ENCODE measurements at places on chromosomes 6 and 20.

- no peak for DNase-seq
Measured at GRCh38 chr20:16220826-16221225, 352.4 kb downstream of the KIF16B start.

GRCh38 chr6:134182528-134182927, 130.1 kb upstream of the SLC2A12 start:
- DNase-seq = no peak

- peak; percentile 90 for DNase-seq
Measured at GRCh38 chr6:149031859-149032598, 285.2 kb downstream of the UST start.

DNA sequence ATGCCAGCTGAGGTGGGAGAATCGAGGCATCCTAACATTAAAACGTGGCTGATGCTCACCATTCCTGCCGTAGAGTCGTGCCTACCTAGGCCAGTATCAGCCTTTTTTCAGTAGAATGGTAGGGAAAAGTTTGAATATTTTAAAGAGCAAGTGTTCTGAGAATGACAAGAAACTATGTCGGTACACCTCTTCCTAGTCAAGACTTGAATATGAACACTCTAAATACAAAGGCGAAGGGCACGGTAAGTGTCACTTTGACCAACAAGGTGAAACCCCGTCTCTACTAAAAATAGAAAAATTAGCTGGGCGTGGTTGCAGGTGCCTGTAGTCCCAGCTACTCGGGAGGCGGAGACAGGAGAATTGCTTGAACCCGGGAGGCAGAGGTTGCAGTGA, 1.0 kb downstream of the GINM1 start:
- no peak for DNase-seq

GRCh38 chr6:142842418-142843261, 102.3 kb downstream of the HIVEP2 start:
- DNase-seq = peak; percentile 17

DNA sequence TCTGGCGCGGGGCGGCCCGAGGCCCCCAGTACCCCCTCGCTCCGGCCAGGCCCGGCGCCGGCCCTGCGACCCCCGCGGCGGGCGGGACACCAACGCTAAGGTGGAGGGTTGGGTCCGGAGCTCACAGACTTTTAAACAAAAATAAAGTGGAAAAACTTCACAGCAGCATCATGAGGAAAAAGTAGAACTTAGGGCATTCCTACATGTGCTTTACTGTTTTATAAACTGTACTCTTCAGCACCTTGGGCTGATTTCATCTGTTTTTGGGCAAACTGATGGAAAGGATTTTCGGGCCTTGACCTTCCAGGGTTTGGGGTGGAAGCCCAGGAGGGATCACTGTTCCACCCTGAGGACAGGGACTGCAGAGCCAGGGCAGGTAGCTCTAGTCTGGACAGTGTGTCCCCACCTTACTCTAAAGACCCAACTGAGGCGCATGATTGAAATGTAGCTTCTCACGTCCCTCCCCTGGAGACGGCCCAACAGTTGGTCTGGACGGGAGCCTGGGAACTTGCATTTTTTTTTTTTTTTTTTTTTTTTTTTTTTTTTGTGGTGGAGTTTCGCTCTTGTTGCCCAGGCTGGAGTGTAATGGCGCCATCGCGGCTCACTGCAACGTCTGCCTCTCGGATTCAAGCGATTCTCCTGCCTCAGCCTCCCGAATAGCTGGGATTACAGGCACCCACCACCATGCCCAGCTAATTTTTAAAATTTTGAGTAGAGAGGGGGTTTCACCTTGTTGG, 740 bp downstream of the NELFCD start:
- DNase-seq = no peak
